Thyroid gland (tissue), 4 donors: ENCODE measurements at places on chromosomes 1 and 21. TPM values are rescaled to one million over a fixed set of nuclear protein-coding genes. Genes with fewer than 3 reads are reported as not detected.

GRCh38 chr1:161044535-161044907 is 1.3 kb downstream of the USF1 start:
- peaks cover 29% of the 10 kb centered on the region for H3K36me3 ChIP-seq
- H3K27ac ChIP-seq = peak overlapping the region; percentile 97
- H3K4me1 ChIP-seq = peaks cover 11% of the 10 kb centered on the region
- H3K27me3 ChIP-seq = no peaks in the 10 kb centered on the region
- H3K4me3 ChIP-seq = no peak overlapping the region
- no peak for DNase-seq

DNA sequence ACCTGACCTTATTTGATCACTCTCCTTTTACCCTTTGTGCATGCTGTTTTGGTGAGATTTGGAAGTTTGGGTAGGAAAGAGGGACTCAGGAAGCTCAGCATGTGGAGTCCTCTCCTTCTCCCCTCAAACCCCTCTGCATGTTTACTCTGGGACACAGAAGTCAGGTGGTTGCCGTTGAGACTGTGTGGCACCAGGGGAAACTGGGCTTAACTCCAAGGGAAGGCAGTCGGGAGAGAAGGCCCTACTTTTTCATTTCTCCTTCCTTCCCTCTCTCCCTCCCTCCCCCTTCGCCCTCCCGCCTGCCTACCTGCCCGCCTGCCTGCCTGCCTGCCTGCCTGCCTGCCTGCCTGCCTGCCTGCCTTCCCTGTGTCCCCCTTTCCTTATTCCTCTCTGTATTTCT is 34.8 kb upstream of the TTC22 start:
- no peaks in the 10 kb centered on the region for H3K27me3 ChIP-seq
- no peaks in the 10 kb centered on the region for H3K36me3 ChIP-seq
- H3K4me1 ChIP-seq = peaks cover 6% of the 10 kb centered on the region
- peak; percentile 60 for DNase-seq

GRCh38 chr1:152585586-152585985 is 5.3 kb upstream of the LCE3D start:
- H3K27me3 ChIP-seq = no peaks in the 10 kb centered on the region
- H3K4me1 ChIP-seq = no peaks in the 10 kb centered on the region
- H3K36me3 ChIP-seq = no peaks in the 10 kb centered on the region

DNA sequence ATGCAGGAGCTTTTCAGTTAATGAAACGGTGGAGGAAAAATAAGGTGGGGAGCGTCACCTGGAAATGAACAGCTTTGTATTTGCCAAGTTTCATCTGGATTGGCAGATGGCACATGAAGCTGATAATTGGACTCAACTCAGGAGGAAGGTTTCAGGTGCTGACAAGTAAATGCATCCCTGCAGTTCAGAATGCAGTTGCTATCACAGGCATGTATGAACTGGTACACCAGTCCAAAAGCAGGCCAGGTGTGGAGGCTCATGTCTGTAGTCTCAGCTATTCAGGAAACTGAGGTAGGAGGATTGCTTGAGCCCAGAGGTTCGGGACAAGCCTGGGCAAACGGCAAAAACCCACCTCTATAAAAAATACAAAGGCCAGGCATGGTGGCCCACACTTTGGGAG is 15.5 kb downstream of the DEGS1 start:
- H3K27ac ChIP-seq = no peak overlapping the region
- H3K27me3 ChIP-seq = no peaks in the 10 kb centered on the region
- peaks cover 2% of the 10 kb centered on the region for H3K4me1 ChIP-seq
- no peak overlapping the region for H3K4me3 ChIP-seq

- no peaks in the 10 kb centered on the region for H3K36me3 ChIP-seq
- H3K4me1 ChIP-seq = no peaks in the 10 kb centered on the region
- DNase-seq = no peak
- no peak overlapping the region for H3K27ac ChIP-seq
Measured at GRCh38 chr1:97562081-97562480, 358.8 kb downstream of the DPYD start.

- no peak overlapping the region for H3K4me3 ChIP-seq
- H3K27me3 ChIP-seq = no peaks in the 10 kb centered on the region
- H3K27ac ChIP-seq = no peak overlapping the region
- no peak for DNase-seq
- no peaks in the 10 kb centered on the region for H3K4me1 ChIP-seq
Measured at GRCh38 chr1:173276922-173277800, 70.0 kb upstream of the TNFSF4 start.

CR1 gene
- total RNA-seq = 0.78 TPM

KCNA2 gene
- 6.8 TPM for total RNA-seq

CD1E gene
- not detected for total RNA-seq
